ENCODE measurements at places on chromosomes 7 and 10.

GRCh38 chr7:21543528-21544302 is 876 bp downstream of the DNAH11 start:
- peak; percentile 20 for DNase-seq

DNA sequence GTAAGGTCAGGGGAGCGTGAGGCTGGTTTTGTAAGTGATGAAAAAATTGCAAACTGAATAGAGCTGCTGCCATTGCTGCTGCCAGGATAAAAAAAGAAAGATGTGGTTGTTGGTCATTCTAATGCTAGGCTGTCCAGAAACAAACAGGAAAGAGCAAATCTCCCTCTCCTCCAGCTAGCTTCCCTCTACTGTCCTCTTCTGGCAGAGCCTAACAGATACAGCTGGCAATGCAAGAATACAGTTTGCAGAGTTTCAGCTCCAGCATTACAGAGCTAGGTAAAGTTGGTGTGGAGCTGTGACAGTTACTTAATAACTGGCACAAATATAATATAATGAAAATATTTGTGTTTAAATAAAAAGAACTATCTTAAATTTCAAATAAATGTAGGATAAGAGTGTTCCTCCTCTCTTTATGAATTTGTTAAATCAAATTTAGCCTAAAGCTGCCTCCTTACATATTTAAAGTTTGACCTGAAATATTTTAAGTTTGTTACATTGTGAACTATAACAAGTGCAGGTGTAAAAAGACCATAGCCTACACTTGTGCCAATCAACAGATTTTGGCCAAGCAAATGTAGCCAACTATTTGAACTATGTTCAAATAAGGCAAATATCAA is 407.7 kb downstream of the SH2D4B start:
- peak; percentile 29 for DNase-seq

DNA sequence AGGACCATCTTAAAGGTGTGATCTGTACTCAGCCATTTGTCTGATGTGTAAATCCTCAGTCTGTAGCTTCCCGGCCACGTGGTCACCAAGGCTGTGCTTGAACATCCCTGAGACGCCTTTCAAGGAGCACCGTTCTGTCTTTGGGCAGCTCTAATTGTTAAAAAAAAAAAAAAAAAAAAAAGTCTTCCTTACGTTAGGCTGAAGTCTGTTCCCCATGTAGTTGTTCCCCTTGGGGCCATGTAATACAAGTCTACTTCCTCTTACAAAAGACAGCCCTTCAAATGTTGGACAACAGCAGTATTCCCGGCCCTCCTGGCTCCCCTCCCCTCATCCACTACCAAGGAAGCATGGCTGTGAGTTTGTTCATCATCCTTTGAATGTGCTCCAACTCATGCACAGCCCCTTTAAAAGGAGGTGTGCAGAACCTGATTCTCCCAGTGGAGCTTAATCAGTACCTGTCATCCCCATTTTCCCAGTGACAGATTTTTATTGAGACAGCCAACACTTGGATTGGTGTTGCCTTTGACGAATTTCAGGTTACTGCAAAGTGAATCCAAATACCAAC is 392.2 kb upstream of the GALNT17 start:
- peak; percentile 16 for DNase-seq

DNA sequence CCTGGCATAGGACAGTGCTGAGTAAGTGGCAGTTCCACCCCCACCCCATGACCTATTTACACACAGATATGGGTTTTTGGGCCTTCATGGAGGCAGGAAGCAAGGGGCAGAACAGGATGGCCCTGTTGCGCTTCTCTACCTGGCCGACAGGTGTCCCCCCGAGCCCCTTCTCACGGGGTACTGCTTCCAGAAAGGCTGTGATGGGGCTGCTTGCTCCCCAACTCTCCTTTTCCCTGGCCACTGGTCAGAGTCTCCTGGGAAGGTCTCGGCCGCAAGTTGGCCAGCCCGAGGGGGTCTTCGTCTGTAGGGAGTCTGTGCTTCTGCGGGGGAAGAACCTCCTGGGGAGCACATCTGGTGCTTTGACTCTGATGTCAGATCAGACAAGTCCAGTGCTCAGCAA is 139.8 kb upstream of the TNS3 start:
- DNase-seq = no peak

DNA sequence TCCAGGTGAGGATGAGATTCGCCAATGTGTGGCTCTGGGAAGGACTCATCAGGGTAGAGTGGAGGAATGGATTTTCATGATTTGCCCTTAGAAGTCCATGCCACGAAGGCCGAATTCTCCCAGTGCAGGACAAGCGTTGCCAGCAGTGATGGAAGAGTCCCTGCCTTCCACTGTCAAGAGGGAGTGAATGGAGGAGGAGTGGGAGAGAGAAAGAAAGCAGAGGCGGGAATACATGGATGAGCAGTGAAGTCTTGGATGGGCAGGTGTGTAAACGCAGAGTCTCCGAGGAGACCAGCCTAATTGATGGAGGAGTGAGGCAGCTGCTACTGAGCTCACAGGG is 419.2 kb downstream of the GLRX3 start:
- DNase-seq = no peak

DNA sequence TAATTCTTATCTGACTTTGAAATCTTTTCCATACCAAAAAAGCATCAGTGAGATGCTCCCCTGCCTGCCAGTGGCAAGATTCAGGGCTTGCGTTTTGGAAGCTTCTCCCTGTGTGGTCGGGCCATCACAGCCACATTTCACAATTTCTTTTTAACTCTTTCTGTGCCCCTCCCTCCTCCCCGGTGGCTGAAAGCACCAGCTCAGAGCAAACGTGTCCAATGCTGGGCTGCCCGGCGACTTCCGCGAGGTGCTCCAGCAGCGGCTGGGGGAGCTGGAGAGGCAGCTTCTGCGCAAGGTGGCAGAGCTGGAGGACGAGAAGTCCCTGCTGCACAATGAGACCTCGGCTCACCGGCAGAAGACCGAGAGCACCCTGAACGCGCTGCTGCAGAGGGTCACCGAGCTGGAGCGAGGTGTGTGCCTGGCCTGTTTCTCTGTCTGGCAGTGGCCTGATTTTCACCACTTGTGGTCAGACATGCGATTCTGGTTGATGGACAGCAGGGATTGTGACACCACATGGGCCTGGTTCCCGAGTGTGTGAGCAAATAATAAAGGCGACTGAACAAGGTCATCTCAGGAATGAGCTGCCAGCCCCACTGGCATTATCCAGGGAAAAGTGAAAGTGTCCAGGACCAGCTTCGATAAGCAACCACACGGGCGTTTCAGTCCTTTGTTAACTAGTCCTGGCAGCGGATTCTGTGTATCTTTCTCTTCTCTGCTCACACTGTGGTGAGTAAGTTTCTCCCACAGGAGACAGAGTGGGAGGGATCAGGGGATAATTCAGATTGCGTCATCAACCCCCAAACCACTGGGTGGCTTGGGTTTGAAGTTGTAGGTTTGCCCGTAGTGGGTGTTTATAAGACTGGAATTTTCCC is 2.6 kb downstream of the NPTX2 start:
- DNase-seq = peak; percentile 77

GRCh38 chr7:22633286-22633953 is 93.6 kb upstream of the IL6 start:
- DNase-seq = no peak
